Stimulated activated CD4-positive, alpha-beta T cell treated with anti-CD3 and anti-CD28 coated beads, Interleukin-12 subunit alpha, Interleukin-12 subunit beta, amount 100 ng/mL, for 48 hours (primary cell): ENCODE measurements at places on chromosomes 11 and 22.

DNA sequence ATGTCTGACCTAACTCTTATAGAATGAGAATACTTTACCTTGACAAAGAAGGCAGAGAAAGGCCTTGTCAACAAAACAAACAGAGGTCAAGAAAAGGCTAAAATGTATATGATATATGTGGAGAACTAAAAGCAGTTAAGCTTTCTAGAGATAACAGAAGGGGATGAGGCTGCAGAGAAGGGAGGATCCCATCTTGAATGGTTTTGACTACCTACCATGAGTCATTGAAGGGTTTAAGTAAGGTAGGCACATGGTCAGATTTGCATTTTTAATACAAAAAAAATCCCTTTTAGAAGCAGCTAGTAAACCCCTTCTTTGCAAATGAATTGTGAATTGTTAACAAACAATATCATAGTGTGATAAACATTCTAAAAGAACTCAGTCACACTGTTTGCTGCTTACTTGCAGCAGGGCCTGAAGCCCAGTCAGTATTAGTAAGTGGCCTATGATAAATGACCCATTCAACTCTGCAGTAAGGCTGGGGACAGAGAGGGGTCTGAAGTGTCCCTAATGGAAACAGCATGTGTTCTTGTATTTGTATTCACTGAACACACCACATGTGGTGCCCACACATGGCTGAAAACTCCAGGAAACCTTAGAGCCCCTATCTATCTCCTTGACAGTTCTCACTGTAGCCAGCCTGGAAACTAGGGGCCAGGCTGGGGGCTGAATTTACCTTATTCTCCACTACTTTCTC is 328.8 kb upstream of the PITPNB start:
- DNase-seq = no peak

DNA sequence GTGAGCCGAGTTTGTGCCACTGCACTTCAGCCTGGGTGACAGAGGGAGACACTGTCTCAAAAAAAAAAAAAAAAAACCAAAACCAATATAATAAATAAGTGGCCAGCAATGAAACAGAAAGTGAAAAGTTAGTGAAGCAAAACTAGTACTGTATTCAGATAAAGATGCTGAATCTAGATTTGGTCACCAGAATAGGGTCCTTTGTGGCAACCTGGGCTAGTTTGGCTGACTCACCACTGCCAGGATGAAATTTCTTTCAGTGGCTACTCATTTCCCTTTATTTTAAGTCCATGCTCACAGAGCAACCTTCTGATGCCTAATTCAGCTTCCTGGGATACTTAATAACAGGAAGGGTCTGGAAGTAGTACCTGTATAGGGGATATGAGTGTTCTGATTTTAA is 26.0 kb downstream of the LIMK2 start:
- no peak for DNase-seq

- DNase-seq = no peak
These were observed 619.7 kb downstream of the BRD1 start for GRCh38 chr22:49208004-49208402.

- DNase-seq = no peak
These were observed 6.2 kb downstream of the TPBGL start for GRCh38 chr11:75246671-75247350.

DNA sequence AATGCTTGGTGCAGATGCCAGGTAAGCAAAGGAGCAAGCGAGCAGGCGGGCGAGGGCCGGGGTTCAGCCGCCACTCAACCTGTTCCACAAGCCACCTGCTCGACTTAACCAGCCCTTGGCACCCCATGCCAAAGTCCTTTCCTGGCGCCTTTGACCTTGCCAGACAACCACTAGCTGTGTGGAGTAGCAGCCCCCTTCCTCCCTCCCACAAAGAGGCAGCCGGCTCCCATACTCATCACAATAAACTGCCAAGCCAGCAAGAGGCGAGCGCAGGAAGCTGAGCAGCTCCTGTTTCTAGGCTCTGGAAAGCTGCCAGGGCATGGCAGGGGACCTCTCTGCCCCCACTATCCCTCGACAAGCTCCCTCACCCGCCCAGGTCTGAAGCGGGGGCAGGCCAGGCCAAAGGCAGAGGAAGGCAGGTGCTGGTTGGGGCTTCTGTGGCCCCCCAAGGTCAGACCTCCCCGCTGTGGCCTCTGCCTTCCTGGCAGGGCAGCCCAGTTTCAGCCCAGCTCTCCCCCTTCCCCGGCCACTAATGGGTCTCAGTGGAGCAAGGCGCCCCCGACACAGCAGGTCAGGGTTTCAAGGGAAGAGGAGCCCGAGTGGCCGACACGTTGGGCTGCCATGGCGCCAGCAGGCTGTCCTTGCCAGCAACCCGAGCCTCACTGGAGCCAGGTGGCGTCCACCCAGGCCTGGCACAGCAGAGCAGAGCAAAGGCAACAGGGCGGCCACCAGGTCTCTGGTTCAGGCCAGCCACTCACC is 15.3 kb downstream of the MACROD1 start:
- DNase-seq = no peak

- no peak for DNase-seq
These were observed 20.6 kb downstream of the TSPAN4 start for GRCh38 chr11:863023-863909.

DNA sequence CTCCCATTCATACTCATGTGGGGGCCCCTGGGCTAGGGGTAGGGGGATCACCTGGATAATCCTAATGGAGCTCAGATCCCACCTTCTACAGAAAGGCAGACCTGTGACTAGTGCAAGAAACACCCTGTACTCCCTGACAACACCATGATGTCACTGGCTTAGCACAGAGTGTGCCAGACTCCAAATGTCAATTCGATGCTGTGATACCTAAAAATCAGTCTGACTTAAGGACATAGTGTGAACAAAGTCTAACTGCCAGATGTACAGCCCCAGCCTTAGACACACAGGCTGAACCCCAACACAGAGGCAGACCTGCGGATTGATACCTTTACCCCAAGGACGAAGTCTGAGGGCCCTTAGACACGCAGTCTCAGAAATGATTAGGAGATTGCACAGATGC is 8.5 kb downstream of the ABCC8 start:
- no peak for DNase-seq

GRCh38 chr22:29219881-29220670 is 14.4 kb downstream of the EMID1 start:
- no peak for DNase-seq

GRCh38 chr11:44403176-44403575 is 93.2 kb upstream of the ALX4 start:
- no peak for DNase-seq

DNA sequence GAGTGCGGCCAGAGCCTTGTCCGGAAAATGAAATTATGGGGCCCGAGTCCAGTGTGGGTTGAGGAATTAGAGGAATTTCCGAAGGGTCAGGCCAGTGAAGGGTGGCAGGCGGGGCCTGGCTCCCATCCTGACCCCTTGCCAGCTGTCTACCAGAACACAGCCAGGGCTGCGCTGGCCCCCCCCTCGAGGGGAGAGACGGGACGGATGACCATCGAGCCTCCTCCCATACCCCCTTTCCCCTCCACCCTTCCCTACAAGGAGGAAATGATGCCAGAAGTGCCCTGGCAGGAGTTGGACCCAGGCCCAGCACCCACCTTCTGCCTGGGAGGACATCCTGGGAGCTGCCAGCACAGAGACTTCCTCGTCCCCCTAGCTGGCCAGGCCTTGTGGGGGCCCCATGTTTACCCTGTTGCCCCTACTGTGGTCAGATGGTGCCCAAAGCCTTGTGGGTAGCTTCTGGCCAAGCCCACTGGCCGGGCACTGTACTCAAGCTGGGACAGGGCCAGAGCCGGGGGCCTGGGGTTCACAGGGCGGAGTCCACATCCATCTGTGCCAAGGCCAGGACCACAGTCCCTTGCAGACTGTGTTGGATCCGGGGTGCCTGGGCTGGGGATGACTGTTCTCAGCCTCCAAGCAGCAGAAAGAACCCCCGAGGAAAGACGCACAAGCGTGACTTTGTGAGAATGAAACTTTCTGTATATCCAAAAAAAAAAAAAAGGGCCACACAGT is 20.8 kb downstream of the ARVCF start:
- no peak for DNase-seq

- no peak for DNase-seq
These were observed 14.8 kb downstream of the CHKA start for GRCh38 chr11:68106165-68106940.

GRCh38 chr11:95138448-95138847 is 48.8 kb downstream of the ENDOD1 start:
- DNase-seq = no peak

- no peak for DNase-seq
These were observed 108.5 kb downstream of the PHF21B start for GRCh38 chr22:44901301-44901700.

DNA sequence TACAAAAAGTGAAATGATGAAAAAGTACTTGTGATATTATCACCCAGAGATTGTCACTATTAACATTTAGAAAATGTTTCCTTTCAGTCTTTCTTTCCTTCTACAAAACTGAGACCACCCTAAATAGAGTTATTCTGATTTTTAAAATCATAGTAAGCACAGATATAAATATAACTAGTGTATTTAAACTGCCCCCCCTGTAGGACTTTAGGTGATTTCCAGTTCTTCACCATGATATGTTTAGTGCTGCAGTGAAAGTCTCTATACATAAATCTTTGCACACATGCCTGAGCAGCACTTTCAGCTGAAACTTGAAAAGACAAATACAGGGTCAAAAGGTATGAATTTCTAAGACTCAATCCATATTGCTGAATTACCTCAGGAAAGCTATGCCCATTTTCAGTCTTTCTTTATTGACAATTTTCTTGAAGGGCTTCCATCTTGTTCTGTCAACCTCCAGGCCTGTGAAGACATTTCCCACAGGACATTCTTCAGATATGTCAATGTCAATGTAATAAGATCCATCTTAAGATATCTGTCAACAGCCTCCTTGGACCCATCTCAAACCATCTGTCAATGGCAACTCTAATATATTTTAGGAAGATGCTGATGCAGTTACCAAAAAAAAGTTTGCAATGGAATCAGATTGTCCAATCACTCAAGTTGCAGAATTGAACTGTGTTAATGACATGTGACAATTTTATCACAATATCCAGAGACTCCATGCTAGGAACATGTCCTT is 30.8 kb upstream of the LDLRAD3 start:
- DNase-seq = no peak

- DNase-seq = no peak
These were observed 276.2 kb downstream of the BLID start for GRCh38 chr11:121839781-121840180.

DNA sequence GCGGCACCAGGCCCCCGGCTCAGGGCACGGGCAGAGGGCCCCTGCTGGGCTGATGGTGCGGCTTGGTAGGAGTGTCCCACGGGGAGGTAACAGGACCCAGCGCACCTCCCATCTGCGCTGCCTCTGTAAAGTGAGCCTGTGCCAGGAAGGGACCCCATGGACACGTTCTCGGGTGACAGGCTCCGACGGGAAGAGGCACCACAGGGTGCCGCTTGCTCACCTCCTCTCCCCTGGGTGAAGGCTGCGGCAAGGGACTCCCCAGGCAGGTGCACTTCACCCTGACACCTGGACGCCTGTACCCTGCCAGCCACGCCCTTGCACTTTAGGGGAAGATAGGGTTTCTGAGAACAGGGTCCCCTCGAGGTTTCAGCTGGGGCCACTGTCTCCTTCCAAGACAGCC is 48.1 kb downstream of the SHANK2 start:
- no peak for DNase-seq

DNA sequence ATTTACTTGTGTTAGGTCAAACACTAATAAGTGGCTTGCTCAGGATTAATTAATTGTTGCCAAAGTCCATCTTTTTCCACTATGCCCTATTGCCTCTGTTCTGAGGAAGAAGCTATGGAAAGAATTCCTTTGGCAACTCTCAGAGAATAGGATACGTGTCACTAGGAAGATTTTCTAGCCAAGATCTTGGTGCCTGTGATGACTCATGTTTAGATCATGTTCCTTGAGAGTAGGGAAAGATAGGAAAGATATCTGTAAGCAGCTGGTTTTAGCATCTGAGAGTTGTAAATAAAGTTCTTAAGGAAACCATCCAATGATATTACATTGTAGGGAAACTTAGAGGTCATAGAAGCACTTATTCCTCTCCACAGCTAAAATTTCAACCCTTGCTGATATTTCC is 15.7 kb downstream of the SLN start:
- DNase-seq = no peak

DNA sequence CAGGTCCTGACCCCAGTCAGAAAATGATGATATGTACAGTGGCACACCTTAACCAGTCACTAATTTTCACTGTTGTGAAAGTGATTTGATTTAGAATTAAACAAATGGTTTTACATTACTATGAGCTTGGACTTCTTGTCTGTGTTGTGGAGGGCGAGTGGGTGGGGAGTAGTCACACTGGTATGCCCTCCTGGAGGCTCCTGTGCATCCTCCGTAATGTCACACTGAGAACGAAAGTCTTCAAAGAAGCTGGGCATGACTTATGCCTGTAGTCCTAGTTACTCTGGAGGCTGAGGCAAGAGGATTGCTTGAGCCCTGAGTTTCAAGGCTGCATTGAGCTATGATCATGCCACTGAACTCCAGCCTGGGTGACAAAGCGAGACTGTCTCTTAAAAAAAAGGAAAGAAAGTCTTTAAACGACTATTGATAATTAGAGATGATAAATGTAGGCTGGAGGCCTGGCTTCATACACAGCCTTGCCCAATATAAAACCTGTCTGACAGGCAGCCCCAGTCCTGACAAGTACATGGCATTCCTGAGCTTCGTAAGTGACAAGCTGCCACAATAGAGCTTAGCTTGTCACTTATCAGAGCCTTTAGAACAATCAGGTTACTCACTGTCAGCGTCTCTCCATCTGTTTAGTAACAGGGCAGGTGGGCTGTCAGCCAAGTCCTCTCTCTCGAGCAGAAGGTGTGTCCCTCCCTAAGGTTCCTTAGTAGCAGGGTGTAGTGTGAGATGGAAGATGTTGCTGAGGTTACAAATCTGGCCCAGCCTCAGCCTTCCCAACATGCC is 5.0 kb upstream of the LIMK2 start:
- peak; percentile 5 for DNase-seq

DNA sequence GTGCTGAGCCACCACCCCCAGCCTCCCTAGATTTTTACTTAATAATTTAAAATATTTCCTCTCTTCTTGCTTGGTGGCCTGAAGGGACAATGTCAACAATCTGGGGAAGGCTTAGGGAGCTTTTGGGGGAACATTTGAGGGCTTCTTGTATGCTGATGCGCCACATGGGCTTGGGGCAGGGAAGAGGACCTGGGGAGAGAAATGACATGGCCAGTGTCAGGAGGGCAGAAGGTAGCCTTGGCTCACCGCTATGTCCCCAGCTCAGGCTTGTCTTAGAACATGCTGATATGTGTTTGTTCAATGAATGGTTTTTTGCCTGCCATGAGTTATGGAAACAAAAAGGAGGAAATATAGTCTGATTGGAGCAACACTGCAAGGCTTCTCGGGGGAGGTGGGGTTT is 51.6 kb downstream of the ST14 start:
- no peak for DNase-seq

DNA sequence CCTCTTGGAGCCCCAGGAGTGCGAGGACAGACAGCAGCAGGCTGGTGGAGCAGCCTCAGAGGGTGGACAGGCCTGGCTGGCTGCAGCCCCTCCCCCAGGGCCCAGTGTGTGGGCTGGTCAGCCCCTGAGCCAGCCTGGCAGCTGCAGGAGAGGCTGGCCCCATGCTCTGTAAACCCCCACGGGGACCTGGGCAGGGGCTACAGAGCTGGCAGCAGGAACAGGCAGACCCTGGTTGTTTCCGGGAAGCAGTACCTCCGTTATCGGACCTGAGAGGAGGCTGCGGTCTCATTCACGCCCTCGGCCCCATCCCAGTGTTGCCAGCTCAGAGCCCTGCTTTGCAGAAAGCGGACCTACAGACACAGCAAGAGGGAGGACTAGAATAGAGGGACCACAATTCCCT is 38.5 kb upstream of the COMT start:
- no peak for DNase-seq
